Amniotic stem cell (primary cell): ENCODE measurements at places on chromosomes 1 and 21.
A peak's percentile ranks its signal among the peaks of the same experiment; 100 is the strongest.

DNA sequence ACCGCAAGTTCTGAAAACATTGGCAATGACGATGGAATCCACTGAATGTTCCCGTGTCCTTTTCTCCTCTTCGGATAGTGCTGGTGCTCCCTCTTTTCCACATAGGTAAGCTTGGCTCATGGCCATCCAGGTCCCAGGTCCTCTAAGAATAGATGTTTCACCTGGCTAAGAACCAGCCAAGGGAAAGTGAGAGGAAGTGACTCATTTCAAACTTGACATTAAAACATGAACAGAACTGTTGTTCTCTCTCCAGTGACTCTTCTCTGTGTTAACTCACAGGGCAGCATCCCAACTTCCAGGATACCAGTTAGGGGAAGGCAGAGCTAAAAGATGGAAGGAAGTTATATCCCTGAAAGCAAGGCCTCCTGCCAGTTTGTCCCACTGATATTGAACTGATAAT is 493.8 kb upstream of the CHRM3 start:
- DNase-seq: no peak

- no peak for DNase-seq
Observed at GRCh38 chr1:15764269-15764764, 5.7 kb downstream of the FBLIM1 start.

DNA sequence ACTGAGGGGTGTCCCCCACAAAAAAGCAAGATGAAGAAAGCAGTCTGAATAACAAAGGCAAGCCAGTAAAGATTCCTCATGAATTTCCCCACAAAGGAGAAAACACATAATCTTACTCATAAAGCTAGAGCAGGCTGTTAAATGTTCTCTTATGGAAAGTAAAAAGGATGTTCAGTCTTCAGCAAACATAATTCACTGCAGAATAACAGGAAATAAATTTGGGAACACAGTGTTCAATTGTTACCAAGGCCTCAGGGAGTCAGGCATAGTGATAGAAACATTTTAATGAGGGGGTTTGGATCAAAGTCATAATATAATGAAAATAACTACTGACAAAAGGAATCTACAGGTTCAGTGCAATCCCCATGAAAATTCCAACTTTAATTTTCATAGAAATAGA is 297.6 kb downstream of the DPYD start:
- DNase-seq: no peak

DNA sequence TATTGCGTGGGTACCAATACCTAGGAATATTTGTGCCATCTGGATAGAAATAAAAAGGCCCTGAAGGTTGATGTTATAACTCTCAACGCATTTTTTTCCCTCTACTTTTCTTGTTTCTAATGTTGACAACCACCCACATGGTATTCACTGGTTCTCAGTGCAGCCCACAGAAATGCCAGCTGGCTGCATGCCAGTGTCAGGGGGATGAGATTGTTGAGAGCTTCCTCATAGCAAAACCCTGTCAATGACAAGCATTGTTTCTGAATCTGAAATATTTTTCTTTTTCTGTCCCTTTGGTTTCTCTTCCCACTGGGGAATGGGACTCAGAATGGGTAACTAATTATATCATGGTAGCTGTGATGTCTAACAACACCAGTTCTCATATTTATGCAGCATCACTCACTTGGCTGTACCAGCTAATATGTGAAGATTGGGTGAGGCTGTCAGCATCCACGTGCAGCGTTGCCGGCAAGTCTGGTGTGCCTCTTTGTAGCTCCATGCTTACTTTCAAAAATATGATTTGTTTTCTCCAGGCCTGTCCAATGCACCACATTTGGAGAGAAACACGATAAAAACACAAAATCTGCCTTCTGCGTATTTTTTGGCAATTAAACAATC is 284.6 kb downstream of the PTBP2 start:
- no peak for DNase-seq

DNA sequence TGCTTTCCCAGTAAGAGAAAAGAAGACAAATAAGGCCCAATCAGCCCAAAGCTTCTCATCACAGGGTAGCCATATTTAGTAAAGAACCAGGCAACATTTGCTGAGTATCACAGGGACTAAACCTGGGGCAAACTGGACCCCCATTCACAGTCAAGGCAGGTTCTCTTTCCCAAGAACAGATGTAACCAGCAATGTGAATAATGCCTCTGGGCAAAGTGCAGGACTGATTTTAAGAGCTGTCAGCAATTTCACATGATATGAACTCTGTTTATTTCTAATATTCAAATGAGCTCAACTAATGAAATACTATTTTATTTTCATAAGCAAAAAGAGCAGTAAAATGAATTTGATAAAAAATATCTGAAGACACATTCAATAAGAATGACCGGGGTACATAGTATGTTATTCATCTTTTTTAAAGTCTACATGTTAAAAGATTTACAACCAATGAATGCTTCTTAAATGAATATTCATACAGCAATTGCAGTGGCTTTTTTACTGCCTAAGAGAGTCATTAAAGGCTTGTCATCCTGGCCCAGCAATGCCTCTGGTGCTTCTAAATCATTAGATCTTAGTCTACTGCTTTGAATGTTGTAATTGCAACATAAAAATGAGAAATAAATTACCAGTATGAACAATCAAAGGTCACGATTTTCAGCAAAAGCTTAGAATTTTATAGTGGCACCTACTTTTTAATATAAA is 308.8 kb downstream of the SMYD3 start:
- no peak for DNase-seq

DNA sequence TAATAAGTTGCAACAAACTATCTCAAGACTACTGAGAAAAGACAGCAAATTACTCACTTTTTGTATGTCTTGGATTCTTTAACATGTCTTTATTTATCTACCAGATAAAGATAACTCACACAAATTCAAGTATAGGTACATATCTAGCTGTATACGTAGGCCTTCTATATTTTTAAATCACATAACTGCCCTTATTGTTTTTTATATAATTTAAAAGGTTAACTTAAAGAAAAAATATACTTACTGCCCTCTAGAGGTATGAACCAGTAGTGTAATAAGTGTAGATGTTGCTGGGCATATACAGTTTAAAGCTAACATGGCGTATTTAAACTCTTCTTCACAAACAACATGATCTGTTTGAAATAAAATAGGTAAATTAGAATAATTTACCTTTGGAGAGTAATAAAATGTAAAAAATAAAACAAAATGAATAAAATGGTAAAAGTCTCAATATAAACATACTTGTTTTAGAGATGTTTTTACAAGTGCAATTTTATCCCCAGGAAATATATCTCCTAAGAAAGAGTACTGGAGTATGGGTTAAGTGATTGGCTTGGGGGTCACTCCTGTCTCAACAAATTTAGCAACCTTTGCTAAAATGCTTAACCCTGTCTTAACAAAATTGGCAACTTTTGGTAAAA is 235.2 kb downstream of the KCNT2 start:
- DNase-seq: no peak

DNA sequence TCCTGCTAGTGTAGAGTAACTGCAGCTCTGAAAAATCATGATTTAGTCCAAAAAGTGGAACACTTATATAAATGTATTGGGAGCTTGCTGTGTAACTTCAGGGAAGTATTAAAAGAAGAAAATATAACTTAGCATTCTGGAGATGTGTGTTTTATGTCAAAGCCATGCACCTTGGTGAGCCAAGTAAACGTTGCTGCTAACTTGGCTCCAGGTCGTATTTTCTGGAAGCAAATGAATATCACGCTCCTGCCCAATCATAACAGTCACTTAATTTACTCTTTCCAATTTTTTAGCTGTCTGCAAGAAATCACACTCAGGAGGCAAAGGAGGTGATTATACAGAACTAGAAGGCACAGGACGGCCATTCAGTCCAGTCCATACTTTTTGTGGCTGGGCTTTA is 61.1 kb downstream of the DOP1B start:
- DNase-seq: no peak

DNA sequence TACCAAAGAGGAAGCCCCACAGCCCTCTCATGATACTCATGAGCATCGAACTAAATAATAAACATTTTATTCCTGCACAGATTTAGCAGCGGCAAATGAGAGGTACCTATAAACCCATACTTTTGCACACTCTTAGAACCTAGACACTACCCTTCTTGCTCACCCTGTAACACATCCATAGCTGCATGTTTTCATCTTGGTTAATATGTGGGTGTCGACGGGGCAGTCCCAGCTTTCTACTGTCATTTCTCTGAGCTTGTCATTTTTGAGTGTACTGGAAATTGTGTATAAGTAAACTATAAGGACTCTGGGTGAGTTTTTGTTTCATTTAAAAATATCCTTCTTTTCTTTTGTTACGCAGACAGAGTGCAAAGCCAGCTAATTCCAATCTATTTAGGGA is 25.5 kb downstream of the OVGP1 start:
- DNase-seq: no peak

DNA sequence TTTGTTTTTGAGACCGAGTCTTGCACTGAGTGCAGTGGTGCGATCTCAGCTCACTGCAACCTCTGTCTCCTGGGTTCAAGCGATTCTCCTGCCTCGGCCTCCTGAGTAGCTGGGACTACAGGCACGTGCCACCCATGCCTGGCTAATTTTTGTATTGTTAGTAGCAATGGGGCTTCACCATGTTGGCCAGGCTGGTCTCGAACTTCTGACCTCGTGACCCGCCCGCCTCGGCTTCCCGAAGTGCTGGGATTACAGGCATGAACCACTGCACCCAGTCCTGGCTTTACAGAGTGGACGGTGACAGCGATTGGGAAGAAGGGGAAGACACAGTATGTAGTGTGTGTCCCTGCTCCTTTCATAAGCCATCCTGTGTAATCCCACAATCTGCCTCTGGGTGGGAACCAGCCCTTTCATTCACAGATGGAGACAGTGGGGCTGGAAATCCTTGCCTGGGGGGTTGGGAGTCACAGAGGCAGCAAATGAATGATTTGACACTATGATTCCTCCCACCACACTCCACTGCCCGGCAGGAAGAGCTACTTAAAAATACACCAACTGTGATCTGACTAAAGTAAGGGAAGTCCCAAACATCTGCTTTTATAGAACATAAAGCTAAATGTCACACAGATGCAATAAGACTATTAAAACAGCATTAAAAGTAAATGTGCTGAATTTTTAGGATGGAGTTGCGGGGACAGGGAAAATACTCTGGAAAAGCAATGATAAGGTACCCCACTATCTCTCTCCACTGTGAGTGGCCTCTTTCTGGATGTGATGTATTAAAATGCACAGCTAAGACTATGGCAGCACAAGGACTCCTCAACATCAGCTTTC is 4.5 kb downstream of the PARP1 start:
- no peak for DNase-seq

DNA sequence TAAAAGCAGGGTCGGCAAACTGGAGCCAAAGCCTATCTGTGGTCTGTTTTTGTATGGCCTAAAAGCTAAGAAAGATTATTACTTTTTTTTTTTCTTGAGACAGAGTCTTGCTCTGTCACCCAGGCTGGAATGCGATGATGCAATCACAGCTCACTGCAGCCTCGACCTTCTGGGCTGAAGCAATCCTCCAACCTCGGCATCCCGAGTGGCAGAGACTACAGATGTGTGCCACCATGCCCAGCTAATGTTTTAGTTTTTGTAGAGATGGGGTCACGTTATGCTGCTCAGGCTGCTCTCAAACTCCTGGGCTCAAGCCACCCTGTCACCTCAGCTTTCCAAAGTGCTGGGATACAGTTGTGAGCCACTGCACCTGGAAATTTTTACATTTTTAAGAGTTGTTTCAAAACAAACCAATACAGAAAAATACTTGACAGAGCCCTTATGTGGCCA is 6.5 kb upstream of the GLRX2 start:
- peak; percentile 62 for DNase-seq

DNA sequence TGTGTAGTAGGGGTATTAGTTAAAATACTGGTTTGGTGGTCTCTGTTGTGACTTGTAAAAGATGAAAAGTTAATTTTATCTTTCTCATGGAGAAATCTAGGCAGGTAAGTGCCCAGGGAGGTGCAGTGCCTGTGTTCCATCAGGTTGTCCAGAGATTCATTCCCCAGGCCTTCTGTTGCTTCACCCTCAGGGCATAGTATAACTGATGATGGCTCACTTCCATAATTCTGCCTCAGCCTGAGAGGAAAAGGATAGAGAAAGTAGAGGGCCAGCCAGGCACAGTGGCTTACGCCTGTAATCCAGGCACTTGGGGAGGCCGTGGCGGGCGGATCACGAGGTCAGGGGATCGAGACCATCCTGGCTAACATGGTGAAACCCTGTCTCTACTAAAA is 153.9 kb downstream of the FMN2 start:
- DNase-seq: no peak

DNA sequence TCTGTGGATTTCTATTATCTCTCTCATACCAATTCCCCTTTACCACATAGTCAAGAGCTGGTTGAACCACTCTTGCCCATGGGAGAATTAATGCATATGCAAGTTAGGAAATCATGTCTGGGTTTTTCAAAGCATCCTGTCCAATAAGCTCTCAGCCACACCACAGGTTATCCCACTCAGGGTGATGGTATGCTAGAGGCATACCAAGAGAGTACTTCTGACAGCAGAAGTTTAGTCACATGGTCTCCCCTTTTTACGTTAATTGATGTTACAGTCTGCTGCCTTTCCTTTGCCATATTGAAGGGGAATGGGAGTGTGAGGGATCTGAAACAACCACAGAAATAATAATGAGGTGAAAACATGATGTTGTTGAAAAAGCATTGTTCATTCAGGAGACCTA is 135.8 kb upstream of the PBX1 start:
- no peak for DNase-seq

- no peak for DNase-seq
Observed at GRCh38 chr1:153789478-153790034, 14.3 kb downstream of the SLC27A3 start.

DNA sequence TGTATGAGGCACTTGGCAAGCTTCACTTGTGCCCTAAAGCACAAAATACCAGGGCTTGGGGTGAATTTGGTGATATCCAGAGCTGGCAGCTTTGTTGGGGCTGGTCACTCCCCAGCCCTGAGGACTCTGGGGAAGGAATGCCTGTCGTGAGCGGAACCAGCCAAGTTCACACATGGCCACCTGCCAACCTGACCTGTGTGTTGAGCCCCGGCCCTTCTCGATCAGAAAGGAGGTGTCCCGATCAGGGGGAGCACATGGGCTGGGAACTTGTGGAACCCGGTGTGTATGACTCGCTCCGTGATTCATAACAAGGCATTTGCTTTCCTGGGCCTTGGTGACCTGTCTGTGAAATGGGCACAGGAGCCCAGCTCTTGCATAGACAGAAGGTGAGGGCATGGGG is 43.1 kb downstream of the AGPAT3 start:
- no peak for DNase-seq

DNA sequence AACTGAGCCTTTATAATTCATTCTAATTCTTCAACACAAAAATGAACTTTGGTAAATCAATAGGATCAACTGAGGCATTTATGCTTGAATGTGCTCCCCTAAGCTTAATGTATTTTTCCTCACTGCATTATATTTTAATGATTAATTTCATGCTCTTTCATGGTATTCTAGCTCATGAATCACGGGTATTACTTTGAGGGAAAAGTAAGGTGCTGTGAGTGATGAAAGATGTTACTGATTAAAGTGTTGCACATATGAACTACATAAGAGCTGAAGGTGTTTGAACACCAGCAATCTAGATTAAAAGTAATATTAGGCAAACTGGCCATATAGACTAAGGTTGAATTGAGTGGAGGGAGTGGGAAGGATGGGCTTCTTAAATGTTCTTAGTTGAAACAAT is 1.9 kb downstream of the DPYD start:
- DNase-seq: no peak

- no peak for DNase-seq
Observed at GRCh38 chr1:75733661-75734060, 9.2 kb downstream of the ACADM start.

- no peak for DNase-seq
Observed at GRCh38 chr1:117341123-117341522, 26.1 kb upstream of the MAN1A2 start.
